Left renal cortex interstitium (tissue), 4 donors: ENCODE measurements at places on chromosomes 7 and 10.

DNA sequence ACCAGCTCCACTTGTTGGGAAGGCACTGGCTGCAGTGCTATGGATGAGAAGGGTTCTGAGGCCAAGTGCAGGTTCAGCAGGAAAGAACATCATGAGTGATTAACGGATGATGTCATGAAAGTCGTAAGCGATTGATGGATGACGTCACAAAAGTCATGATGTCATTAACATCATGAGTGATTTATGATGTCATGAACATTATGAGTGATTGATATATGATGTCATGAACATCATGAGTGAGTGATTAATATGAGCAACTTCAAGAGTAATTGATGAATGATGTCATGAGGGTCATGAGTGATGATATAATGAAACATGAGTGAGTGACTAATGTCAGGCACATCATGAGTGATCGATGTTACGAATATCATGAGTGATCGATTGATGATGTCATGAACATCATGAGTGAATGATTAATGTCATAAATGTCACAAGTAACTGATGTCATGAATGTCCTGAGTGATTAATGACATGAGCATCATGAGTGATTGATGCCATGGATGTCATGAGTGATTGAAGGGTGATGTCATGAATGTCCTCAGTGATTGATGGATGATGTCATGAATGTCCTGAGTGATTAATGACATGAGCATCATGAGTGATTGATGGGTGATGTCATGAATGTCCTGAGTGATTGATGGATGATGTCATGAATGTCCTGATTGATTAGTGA lies 185.6 kb downstream of the PAXIP1 start:
- no peak for DNase-seq

DNA sequence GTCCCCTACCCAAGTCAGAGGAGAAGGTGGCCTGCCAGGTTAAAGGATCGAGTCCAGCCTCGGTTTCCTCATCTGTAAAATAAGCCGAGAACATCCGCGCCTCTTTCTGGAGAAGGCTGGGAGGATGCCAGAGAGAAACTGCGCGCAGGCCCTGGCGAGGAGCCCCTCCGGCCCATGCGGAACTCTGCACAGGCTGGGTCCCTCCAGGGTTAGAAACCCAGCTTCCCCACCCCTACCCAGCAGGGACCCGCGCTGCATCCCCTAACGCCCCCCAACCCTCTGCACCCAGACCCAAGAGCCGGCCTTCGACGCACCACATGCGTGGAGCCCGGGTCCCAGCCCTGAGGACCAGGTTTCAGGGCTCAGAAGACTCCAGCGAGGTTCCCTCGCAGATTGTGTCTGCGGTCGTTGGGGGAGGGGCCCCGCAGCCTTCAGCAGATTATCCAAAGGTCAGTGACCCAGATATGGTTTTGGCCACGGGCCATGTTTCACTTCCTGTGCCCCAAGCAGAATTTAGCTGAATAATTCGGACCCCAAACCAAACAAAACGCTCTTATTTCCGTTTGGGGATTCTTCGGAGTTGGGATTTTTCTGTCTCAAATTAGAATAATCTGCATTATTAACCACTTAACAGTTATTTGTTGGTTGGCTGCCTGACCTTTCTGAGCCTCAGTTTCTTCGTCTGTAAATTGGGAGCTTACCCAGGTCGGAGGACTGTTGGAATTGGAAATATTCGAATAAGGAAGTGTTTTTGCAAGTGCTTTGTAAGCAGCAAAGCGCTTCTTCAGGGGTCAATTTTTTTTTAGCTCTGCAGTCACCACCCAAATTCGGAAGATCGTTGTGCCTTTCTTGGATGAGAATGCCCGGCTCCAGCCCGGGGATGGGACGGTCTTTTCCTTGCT lies 167.7 kb downstream of the UBE2H start:
- no peak for DNase-seq

DNA sequence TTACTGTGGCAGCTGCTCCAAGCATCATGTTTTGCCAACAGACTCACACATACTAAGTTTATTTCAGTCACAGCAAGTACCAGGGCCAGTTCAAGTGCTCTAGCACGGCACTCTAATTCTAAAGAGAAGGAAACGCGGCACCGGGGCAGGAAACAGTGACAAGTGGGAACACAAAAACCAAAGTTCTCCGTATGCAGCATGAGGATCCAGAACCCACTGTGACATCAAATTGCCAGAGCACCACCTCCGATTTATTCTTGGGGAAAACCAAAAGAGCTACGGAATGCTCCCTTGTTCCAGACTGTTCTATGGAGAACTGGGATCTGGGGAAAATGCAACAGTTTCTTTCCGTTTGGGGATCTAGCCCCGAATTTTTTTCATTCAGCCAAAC lies 448 bp upstream of the PTER start:
- DNase-seq, result peak; percentile 15

GRCh38 chr7:87806150-87806549 lies 70.0 kb downstream of the SLC25A40 start:
- no peak for DNase-seq

GRCh38 chr7:1944619-1945210 lies 274.6 kb downstream of the ELFN1 start:
- DNase-seq, result no peak

DNA sequence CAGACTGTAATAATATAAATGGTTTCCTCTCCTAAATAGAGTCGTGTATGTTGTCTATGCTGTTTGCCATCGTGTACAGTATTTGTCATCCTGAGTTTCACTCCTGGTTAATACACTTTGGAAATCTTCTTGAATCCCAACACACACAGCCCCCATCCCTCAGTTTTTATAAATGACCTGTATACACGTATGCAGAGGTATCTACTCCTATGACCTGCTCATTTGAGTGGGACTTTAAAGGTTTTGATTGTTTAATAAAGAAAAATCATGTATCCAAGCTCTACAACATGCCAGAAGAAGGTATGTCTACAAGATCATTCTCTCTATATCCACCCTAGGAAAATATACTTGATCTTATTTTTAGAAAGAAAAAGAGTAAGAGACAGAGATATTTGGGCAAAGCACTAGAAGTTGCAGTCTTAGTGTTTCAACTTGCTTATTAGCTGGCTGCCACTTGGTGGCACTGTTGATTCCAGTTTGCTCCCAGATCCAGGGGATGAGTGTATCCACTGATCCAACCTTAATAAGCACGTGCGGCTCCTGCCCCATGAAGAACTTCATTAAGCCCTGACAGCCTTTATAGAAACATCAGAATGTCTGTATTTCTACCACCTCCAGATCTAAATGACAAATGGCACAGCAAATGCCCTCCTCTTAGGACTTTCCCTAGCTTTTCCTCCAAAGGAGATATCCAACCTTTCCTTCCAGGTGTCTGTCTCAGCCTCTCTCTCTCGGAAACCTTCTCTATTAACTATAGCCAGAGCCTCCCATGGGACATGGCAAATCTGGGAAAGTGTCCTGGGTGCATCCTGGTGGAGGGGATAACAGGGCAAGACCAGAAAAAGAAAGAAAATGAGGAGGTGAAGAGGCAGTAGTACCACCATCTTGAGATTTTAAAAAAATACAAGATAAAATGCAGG lies 181.6 kb upstream of the NEBL start:
- DNase-seq, result peak; percentile 28

DNA sequence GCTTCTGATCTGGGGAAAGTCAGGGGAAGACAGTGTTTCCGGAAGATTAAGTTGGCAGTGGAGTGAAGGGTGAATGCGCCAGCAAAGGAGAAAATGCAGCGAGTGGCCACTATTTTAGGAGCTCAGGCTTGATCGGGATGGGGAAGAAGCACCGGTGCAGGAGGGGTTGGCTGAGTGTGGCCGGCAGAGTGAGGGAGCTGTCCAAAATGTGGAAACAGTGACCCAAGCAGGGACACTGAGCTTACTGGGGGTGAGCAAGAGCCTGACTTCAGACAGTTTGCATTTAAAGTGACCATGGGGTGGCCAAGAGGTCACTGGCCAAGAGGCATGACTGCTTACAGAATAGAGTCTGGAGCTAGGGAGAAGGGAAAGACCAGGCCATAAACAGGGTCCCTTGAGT lies 79.3 kb downstream of the GOLGA7B start:
- no peak for DNase-seq

DNA sequence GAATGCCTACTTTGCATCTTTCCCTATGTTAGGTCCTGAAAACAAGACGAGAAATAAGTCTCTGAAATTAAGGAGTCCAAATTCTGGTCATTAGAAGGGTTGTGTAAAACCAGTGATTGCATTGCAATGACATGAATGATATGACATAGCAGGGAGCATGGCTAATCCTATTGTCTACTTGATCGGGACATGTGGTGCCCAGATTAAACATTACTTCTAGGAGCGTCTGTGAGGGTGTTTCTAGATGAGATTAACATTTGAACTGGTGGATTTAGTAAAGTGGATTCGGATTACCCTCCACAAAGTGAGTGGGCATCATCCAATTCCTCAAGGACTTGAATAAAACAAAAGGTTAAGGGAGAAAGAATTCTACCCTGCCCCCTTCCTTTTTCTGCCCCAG lies 434.9 kb upstream of the KLF6 start:
- no peak for DNase-seq
